ENCODE measurements at places on chromosomes 16 and 17.

- DNase-seq = no peak
Measured at GRCh38 chr17:60303406-60304099, 88.4 kb downstream of the USP32 start.

- no peak for DNase-seq
Measured at GRCh38 chr16:49497466-49497865, 123.9 kb downstream of the C16orf78 start.

- no peak for DNase-seq
Measured at GRCh38 chr16:69711115-69711740, 15.1 kb downstream of the NQO1 start.

DNA sequence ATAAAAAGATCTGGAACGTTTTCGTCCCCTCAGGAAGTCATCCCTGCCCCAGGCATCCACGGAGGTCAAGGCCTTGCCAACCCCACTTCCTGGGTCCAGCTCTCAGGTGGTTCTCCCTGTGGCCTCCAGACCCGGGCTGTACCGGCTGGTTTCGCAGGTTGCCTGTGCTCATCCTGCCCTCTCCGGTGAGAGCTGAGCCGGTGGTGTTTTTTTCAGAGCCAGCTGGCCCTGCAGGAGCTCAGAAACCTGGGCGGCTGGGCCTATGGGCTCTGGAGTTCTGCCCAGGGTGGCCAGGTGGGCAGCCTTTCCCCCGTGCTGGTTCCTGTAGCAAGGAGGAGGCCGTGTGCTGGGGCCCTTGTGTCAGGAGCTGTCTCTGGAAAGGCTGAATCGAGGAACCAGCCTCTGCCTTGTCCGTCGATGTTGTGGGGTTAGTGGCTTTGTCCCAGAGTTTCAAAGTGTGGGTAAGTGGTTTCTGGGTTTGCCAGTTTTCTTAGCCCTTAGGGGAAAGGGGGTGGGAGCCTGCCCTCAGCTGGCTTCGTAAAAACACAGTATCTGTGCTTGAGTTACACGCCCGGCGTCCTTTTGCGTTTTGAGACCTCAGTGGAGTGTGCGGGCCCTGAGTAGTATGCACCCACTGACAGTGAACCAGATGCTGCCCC lies 23.6 kb downstream of the C16orf90 start:
- DNase-seq = no peak

DNA sequence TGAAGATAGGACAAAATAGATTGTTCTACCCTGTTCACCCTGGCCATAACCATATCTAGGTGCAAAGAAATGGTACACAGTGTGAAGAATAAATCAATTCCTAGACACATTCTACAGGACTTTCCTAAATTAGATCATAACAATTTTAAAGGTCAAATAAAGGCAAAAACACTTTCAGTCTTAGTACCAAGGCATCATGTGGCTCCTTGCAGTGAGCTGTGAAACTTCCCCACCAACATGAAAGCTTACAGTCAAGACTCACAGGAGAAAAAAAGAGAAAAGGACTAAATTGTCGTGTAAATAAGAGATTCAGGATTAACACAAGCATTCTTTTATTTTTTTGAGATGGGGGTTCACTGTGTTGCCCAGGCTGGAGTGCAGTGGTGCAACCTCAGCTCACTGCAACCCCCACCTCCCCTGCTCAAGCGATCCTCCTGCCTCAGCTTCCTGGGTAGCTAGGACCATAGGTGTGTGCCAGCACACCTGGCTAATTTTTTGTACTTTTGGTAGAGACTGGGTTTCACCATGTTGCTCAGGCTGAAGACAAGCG lies 14.2 kb downstream of the NSMCE1 start:
- no peak for DNase-seq

GRCh38 chr17:46158323-46159296 lies 34.6 kb downstream of the KANSL1 start:
- DNase-seq = no peak

- no peak for DNase-seq
Measured at GRCh38 chr16:35480988-35481387, 2021.6 kb downstream of the TP53TG3F start.

DNA sequence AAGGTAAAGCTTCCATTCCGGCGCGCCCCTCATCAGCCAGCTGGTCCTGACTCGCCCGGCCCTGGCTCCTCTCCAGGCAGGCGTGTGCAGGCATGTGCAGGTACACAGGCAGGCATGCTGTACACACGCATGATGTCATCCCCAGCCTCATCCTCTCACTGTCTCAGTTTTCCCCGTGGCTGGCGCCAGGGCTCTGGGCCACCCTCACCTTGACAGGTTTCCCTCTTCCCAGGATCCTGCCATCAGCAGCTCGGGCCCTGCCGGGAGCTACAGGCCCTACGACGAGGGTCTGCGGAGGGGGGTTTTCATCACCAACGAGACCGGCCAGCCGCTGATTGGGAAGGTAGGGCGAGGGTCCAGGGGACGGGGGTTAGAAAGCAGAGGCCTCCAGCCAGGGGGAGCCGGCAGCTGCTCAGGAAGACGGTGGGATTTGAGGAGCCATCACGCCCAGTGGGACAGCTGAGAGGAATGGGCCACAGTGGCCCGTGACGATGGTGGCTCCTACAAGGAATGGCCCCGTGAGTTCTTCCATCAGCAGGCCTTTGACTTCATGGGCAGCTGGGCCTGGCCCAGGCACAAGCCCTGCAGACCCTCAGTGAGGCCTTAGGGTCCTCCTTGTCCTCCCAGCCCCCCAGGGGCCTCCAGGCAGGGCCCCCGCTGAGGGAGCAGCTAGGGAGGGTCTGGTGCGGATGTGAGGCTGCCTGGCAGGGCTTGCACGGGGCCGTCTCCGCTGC lies 8.5 kb downstream of the GAA start:
- DNase-seq = no peak

DNA sequence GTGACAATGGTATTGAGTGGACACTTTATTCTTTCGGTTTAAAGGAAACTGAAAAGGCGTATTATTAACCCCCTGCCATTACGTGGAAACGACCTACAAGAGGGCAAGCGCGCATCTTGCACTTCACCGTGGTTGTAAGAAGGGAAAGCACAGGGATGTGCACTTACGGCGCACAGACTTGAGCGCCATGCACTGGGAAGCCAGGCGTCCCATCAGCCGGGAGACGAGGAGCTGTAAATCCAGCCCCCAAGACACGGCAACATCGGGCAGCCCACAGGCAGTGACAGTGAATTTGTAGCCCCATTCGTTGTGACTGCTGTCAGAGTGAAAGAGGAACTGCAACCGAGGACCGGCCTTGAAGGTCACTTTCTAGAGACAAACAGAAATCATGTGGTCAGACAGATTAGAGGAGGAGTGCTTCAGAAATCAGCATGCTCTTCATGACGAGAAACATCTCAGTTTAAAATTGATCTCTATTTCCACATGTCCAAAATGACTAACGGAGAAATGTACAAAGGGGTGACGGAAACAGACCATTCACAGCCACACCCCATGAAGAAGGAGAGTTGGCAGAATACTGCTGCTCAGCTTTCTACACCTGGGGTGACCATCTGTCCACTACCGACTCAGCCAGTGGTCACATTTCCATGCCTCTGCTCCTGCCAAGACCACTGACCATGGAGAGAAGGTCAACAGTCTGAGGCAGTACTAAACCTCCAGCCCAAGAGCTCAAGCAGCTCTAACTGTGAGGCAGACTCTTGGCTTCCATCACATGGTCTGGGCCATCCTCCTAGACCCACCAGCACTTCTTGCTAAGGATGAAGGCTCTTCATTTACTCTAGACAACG lies 68.6 kb downstream of the ZZEF1 start:
- no peak for DNase-seq
